ENCODE measurements at places on chromosomes 1 and 21.

DNA sequence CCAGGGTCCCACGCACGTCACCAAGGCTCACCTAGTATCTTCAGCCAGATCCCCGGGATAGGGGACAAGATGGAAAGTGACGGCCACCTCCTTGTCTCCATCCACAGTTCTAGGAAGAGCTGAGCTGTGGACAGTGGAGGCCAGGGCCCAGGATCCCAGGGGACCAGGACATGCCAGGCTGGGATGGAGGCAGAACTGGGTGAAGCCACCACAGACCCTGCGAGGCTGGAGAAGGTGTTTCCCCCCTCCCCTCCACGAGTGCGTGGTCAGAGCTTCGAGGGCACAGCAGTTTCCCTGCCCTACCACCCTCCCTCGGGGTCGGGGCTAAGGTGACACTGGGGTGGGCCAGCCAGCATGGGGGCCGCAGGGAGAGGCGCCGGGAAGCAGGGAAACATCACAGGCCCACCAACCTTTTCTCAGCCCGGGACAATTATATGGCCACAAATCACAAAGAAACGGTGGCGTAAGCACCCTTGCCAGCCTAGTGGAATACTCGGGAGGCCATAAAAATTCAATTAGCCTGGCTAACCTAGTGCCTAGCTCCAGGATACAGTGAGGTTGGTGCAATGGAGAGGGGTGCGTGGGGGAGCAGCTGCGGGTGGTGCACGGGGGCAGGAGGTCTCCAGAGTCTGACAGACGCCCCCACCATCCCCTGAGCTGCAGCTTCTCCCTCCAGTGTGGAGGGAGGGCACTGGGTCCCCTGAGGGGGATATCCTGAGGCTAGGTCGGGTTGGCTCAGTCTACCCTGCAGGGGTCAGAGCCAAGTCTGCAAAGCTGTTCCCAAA, 13.4 kb downstream of the DRAXIN start:
- no peak for DNase-seq

DNA sequence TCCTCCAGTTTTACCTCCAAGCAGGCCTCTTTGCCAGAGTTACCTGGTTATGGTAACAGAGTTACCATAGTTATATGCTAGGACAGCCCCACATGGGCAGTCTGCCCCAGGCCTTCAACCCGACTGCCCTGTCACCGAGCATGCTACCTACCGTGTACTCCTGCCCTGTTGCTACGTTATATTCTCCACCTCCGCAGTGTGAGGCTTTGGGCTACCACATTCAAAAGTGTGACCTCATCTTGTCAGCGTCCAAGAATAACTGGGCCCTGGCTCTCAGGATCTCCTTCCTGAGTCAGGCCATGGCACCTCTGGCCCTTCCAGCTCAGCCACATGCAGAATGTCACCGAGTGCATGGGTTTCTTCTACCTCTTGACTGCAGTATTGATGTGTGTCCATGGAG, 8.9 kb downstream of the MAPKAPK2 start:
- no peak for DNase-seq

- DNase-seq: peak; percentile 83
Observed at GRCh38 chr1:114346480-114347029, 164.4 kb downstream of the TRIM33 start.

DNA sequence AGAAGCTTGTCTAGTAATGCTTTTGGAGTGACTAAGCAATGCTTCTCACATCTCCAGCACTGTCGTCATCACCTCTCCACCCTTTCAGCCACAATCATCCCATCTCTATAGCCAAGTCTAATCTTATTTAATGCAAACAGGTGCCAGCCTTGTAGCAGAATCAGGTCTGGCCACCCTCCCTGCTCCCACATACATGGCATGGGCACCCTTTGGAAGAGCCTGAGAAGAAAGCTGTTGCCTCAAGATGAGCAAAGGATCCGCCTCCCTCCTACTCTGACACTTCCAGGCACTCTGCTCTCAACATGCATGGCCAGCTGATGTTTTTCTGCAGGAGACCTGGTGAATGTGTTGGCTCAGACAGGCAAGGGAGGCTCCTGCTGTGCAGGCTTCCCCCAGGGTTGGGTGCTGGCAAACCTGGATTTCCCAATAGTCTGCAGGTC, 113.1 kb upstream of the GRIK3 start:
- DNase-seq: no peak

GRCh38 chr21:42230636-42231035, 11.7 kb downstream of the ABCG1 start:
- DNase-seq: no peak

DNA sequence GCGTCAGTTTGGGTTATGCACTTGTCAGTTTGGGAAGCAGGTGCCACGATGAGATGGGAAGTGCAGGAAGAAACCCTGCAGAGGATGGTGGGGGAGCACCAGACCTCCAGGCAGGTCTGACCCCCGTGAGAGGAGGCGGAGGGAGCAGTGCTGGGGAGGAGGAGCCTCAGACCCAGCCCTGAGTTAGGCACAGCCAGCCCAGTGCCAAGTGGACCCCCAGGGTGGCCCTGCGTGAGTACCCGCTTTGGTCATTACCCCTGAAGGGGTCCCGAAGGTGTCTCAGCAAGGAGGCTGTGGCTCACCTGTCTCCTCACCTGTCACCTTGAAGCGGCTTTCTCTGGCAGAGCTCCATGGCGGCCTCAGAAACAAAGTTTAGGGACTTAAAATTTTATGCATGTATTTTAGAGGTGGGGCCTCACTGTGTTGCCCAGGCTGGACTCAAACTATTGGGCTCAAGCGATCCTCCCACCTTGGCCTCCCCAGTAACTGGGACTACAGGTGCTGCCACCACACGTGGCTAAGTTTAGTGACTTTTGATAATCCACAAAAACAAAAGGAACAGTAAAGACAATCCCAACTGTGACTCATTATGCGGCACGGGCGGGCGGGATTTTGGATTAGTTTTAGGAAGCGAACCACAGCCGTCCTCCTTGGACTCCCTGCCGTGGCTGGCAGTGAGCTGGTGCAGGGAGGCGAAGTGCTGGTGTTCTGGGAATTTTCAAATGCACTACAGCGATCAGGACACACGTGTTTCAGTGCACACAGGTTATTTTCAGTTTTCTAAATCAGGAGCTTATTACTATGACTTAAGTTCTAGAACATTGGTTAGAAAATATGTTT, 4.7 kb downstream of the AGPAT3 start:
- no peak for DNase-seq

DNA sequence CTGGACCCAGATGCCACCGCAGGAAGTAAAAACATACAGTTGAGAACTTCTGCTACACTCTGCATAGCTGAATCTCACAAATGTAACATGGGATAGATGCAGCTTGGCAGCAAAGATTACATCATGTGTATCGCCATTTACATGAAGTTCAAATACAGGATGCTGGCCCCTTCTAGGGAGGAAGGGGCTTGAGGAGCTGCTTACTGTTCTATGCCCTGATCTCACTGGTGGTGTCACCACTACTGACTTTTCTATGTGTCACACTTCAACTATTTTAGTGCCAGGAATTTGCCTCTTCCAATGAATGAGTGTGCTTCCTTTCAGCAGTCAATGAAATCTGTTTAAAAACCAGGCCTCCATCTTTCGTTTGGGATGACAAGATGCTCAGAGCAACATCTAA, 31.1 kb downstream of the MRAP start:
- peak; percentile 47 for DNase-seq

- no peak for DNase-seq
Observed at GRCh38 chr1:243910607-243911006, 60.6 kb upstream of the AKT3 start.

- DNase-seq: no peak
Observed at GRCh38 chr1:244234009-244234643, 183.0 kb downstream of the ZBTB18 start.

DNA sequence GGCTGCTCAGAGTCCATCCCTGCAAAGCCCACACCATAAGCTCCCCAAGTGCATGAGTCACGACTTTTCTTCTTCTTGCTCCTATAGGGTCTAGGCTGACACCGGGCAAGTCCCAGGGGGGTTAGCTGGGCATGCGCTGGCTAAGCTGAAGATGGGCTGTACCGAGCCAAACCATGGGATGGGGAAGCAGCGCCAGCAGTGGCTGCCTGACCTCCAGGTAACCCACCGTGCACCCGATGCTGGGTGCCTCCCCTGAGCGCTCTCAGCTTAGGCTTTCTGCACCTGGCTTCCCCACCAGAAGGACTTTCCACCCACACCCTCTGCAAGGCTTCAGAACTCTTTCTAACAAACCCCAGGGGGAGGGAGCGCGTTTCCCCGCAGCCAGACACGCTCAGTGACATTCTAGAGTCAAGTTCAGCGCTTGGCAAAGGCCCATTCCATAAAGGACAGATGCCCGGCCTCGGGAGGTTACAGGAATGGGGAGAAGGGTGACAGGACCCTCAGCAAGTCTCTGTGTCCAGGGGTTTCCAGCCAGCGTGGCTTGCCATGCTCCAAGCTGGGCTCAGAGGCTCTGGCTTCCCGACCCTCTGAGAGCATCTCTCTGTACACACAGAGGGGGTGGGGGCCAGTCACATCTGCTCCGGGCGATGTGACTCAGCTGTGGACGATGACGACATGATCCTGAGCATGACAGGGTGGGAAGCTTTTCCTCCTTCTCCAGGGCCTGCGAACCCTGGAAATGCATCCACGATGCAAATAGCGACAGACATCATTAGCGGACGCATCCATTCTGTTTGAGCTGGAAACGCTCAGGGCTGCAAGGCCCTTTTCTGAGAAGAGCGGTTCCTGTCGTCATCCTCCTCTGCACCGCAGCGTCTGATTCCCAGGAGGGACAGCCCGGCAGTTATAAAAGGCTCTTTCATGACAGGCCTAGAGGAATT, 107.8 kb downstream of the SIK1 start:
- no peak for DNase-seq

GRCh38 chr1:226404063-226404903, 3.6 kb downstream of the PARP1 start:
- peak; percentile 20 for DNase-seq

DNA sequence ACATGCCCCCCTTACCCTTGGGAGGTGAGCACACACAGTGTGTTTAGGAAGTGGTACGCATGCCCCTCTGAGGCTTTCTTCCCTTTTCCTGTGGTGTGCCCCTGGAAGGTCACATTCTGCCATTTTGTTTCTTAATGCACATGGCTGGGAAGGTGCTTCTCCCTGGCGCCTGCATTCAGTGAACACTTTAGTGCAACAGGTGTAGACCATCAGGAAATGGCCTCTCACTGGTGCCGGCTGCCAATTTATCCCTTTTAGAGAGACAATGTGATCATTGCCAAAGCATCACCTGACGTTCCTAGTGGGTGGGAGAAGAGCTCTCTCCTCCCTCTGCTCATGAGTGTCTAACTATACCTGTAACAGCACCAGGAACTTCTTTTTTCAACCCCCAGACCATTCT, 51.8 kb upstream of the PDE9A start:
- no peak for DNase-seq

GRCh38 chr1:53091841-53092645, 30.0 kb downstream of the PODN start:
- DNase-seq: no peak

DNA sequence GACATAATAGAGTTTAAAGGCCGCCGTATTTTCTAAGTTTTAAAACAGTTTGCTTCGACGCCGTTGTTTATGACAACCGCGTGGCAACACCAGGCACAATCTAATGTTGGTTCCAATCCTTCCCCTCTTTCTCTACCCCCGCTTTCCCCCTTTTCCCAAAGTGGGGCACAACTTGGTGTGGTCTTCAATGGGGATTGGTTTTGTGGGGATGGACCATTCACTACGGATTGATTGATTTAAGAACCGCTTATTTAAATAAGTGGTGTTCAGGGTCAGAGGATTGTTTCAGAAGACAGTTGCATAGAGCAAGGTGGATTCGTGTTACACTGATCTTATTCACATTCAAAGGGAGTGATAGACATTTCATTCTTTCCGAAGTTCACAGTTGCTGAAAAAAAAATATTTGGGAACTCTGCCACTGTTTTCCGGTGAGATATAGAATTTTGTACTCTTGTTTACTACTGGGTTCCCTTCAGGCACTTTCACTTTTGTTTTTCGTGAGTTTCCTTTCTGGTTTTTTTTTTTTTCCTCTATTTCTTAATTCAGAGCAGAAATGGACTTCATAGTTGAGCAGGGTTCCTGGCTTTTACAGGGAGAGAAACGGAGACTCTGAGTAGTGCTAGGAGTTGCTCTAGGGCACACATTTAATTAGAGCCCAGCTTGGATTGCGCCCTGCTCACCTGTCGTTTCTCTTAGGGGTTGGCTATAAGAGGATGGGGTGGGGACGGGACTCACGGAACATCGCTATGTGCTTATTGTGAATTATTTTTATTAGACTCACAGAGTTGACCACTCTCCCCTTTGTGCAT, 79.6 kb upstream of the AK4 start:
- no peak for DNase-seq

GRCh38 chr21:26079366-26079765, 91.2 kb downstream of the APP start:
- DNase-seq: peak; percentile 27

DNA sequence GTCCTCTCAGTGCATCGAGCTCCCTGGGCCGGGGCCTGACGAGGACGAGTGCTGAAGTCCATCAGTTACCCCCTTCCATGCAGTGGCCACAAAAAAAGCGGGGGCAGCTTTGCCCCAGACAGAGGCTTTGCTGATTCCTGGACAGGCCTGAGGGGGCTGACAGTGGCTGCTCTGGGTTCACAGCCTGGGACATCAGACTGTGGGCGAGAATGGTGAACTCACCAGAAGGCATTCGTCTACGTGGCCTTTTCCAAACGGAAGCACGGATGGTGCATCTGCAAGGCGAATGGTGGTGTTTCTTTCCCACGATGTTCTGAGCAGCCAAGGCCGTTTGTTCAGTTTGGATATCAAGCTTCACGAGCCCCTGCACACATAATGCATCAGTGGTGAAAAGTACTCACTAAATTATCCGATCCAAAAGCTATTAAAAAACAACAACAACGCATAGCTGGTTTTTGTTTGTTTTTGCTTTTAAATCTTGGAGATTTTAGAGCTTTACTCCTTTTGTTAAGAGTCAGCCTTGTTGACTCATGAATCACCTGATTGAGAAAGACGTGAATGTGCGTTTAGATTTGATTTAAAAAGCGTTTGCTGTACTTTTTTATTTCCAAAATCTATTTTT, 6.3 kb upstream of the ZBTB21 start:
- no peak for DNase-seq

DNA sequence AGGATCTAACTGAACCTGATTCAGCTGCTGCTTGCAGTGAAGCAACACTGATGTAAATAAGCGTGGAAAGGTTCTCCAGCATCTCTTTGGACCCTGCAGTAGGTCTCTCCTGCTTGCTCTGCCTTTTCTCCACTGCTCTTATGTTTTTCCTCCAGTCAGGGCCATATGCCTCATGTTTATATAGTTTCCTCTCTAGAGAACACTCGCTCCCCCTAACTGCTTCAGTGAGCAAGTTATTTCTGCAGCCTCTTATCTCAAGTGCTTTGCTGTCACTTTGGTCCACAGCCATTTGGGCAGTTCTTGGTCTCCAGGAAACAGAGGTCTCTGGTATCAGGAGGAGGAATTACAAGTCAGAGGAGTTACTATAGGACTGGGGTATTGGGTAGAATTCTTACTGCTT, 5.3 kb downstream of the PRUNE1 start:
- no peak for DNase-seq

DNA sequence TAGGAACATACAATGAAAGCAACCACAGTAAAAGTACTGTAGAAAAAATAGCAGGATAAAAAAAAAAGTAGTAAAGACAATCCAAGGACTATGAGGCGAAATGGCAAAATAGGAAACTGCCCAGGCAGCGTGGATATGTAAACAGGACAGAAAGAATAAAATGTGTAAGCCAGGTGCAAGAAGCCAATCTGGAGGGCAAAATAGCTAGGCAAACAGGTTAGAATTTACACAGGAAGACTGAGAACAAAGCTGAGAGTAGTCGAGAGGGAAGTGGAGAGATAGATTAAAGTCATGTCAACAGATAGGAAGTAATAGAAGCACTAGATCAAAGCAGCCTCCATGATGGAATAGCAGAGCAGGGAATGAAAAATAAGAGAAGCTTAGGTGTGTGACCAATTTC, 124.2 kb upstream of the B3GALT2 start:
- DNase-seq: no peak

Measured in HCEC 1CT (cell line).